Activated CD8-positive, alpha-beta memory T cell treated with anti-CD3 and anti-CD28 coated beads, Interleukin-2, amount 10 ng/mL, durations not matched to agents 7 days and 5 days (primary cell): ENCODE measurements at places on chromosomes 5 and 9. TPM values are rescaled to one million over a fixed set of nuclear protein-coding genes. Genes with fewer than 3 reads are reported as not detected.

UBE2D2 gene
- total RNA-seq, result 244 TPM

SPAAR gene
- not detected for total RNA-seq

DIRAS2 gene
- not detected for total RNA-seq

LIFR gene
- total RNA-seq, result not detected

SLC23A1 gene
- 2.5 TPM for total RNA-seq

DRD1 gene
- total RNA-seq, result not detected

OCLN gene
- 1.9 TPM for total RNA-seq

ANKRD20A1 gene
- not detected for total RNA-seq

- no peaks in the 10 kb centered on the region for H3K27me3 ChIP-seq
- H3K4me1 ChIP-seq, result peaks cover 4% of the 10 kb centered on the region
- DNase-seq, result peak; percentile 80
- no peak overlapping the region for H3K4me3 ChIP-seq
- H3K36me3 ChIP-seq, result peaks cover 10% of the 10 kb centered on the region
These were observed 18.7 kb upstream of the PTPDC1 start for GRCh38 chr9:94065535-94065961.

DNA sequence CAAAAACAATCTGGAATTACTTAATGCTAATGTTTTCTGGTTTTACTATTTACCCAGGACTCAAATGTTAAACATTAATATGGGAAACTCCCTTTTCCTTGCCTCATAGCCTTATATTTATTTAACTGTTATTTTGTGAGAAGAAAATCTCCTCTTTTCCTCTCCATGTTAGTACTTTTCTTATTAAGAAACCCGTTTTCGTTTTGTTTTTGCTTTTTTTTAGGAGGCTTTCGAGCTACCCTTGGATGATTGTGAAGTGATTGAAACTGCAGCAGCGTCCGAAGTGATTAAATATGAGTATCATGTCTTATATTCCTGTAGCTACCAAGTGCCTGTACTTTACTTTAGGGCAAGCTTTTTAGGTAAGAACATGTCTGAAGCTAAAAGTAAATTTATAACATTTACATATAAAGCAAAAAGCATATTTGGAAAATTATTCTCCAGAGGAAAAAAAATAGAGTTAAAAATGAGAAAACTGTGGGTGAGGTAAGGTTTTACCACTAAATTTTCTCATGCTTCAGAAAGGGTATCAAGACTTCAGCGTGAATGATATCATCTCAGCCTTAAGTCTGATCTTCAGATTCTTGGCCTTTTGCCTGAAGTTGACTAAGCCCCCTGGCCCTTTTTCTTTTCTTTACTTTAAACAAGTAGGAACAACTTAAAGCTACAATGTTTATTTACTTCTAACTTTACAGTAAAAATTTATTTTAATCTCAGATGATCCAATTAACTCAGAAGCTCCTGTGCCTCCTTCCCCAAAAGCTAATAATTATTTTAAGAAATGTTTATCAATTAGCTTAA lies 113.8 kb downstream of the RPS23 start:
- no peak overlapping the region for H3K27ac ChIP-seq
- H3K27me3 ChIP-seq, result no peaks in the 10 kb centered on the region
- peaks cover 2% of the 10 kb centered on the region for H3K4me1 ChIP-seq
- no peak overlapping the region for H3K4me3 ChIP-seq

DNA sequence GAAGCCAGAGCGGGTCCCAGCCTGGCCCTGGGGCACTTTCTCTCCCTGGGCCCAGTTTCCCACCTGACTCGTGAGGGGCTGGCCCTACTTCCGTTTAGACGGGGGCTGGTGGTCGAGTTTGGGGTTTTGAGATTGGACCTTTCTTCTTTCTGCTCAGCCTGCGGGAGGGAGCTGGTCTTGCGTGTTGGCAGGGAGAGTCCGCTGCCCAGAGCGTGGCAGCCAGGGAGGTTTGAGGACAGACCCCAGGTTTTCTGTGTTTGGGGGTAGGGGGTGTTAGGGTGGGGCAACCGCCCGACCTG lies 6.0 kb upstream of the PITX1 start:
- DNase-seq, result no peak
- no peak overlapping the region for H3K4me3 ChIP-seq
- no peaks in the 10 kb centered on the region for H3K36me3 ChIP-seq

DNA sequence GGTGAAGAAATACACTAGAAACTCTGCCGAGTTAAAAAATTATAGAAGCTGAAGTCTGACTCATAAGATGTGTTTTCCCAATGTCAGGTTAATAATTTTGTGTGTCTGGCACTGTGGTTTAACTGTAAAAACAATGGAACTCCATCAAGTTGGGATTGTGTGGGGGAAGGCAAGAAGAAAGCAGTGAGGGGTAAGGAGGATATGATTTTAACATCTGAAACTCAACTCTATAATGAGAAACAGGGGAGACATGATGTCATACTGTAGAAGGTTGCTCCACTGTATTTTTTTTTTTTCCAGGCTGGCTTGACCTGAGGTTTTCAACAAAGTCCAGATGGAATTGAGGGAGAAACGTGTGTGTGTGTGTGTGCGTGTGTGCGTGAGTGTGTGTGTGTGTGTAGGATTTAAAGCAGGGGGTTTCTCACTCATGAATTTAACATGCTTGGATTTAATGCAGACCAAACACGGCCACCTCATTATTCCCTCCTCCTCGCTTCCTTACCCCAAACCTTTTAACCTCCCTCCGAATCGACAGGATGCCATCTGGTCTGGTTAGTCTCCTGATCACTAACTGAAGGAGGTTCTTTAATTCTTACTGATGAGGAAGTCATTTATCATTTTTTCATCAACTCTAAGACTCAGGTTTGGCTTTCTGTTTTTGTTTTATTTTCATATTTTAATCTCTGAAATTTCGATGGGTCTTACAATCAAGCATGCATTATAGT lies 140.2 kb upstream of the LPAR1 start:
- DNase-seq, result no peak
- no peaks in the 10 kb centered on the region for H3K36me3 ChIP-seq
- no peak overlapping the region for H3K27ac ChIP-seq
- no peaks in the 10 kb centered on the region for H3K4me1 ChIP-seq
- no peaks in the 10 kb centered on the region for H3K27me3 ChIP-seq
- no peak overlapping the region for H3K4me3 ChIP-seq

DNA sequence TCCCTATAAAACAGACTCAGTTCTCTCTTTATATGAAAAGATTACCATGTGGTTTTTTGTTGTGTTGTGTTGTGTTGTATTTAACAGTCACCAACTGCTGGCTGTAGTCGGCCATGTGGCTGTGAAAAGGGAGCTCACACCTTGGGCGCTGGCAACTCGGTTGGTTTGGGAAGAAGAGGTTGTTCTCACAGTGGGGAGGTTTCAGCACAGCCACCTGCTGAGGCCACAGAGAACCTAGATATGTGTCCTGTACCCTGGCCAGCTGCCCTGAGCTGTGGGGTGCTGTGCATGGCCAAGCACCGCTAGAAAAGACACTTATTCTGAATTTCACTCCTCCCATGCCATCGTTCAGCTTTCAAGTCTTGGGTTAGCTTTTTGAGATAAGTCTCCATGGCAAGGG lies 58.8 kb downstream of the SYK start:
- no peaks in the 10 kb centered on the region for H3K36me3 ChIP-seq
- H3K27ac ChIP-seq, result no peak overlapping the region
- peak; percentile 30 for DNase-seq
- H3K27me3 ChIP-seq, result peaks cover 22% of the 10 kb centered on the region
- H3K4me3 ChIP-seq, result no peak overlapping the region

- no peak overlapping the region for H3K4me3 ChIP-seq
- peaks cover 20% of the 10 kb centered on the region for H3K36me3 ChIP-seq
- no peak for DNase-seq
- peaks cover 12% of the 10 kb centered on the region for H3K4me1 ChIP-seq
- H3K27ac ChIP-seq, result no peak overlapping the region
These were observed 96.5 kb upstream of the RPS23 start for GRCh38 chr5:82374637-82375036.

DNA sequence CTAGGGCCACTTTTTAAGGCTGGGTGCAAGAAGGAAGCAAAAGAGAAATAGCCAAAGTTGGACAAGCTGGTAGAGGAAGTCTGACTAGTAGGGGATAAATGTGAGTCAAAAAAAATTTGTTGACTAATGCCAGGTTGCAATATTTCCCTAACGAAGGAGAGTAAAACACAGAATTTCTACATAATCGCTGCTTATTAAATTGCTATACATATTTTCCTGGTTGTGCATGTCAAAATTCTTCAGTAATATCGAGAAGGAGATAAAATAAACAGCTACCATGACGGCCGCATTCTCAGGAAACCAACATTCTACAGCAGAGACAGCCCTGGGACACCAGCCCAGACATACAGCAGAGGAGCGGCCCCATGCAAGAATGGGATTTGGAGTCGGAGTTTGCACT lies 148.3 kb downstream of the ESM1 start:
- DNase-seq, result no peak
- H3K36me3 ChIP-seq, result peaks cover 1% of the 10 kb centered on the region
- no peak overlapping the region for H3K27ac ChIP-seq
- peaks cover 5% of the 10 kb centered on the region for H3K27me3 ChIP-seq

DNA sequence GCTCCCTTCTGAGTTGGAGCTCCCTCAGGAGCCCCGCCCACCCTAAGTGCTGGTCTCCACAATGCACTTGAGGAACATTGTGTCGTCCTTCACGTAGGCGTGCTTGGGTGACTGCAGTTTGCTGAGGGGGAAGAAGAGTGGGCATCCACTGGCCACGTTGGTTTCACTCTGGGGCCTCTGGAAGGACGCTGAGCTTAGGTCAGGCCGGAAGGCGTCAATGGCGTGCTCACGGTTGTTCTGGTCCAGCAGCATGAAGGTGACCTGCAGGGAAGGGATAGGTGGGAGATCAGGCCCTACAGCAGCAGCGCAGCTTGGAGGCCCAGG lies 21.7 kb downstream of the TRAF1 start:
- peaks cover 69% of the 10 kb centered on the region for H3K36me3 ChIP-seq
- peak overlapping the region; percentile 85 for H3K27ac ChIP-seq
- no peak for DNase-seq
- H3K4me1 ChIP-seq, result peaks cover 86% of the 10 kb centered on the region
- no peak overlapping the region for H3K4me3 ChIP-seq

GRCh38 chr9:108546215-108546614 lies 309.6 kb downstream of the ACTL7B start:
- H3K4me1 ChIP-seq, result no peaks in the 10 kb centered on the region
- H3K27ac ChIP-seq, result no peak overlapping the region
- no peaks in the 10 kb centered on the region for H3K27me3 ChIP-seq
- DNase-seq, result no peak

- peak overlapping the region; percentile 27 for H3K27ac ChIP-seq
- no peaks in the 10 kb centered on the region for H3K27me3 ChIP-seq
- no peak for DNase-seq
- H3K4me1 ChIP-seq, result peaks cover 46% of the 10 kb centered on the region
- H3K4me3 ChIP-seq, result no peak overlapping the region
These were observed 71.4 kb downstream of the MED27 start for GRCh38 chr9:132008184-132008803.

DNA sequence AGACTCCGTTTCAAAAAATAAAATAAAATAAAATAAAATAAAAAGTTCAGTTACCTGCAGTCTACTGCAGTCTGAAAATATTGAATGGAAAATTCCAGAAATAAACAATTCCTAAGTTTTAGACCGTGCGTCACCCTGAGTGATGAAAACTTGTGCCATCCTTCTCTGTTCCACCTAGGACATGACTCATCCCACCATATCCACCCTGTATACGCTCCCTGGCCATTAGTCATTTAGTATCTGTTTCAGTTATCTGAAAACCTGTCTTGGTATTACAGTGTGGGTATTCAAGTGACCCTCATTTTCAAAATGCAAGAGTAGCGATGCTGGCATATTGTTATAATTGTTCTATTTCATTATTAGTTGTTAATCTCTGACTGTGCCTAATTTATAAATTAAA lies 51.8 kb upstream of the TEX48 start:
- peaks cover 50% of the 10 kb centered on the region for H3K4me1 ChIP-seq
- no peak overlapping the region for H3K27ac ChIP-seq
- H3K36me3 ChIP-seq, result peaks cover 31% of the 10 kb centered on the region
- no peaks in the 10 kb centered on the region for H3K27me3 ChIP-seq

GRCh38 chr9:124776618-124776953 lies 347 bp upstream of the OLFML2A start:
- H3K27ac ChIP-seq, result no peak overlapping the region
- H3K36me3 ChIP-seq, result no peaks in the 10 kb centered on the region
- DNase-seq, result no peak
- H3K4me1 ChIP-seq, result peaks cover 34% of the 10 kb centered on the region

DNA sequence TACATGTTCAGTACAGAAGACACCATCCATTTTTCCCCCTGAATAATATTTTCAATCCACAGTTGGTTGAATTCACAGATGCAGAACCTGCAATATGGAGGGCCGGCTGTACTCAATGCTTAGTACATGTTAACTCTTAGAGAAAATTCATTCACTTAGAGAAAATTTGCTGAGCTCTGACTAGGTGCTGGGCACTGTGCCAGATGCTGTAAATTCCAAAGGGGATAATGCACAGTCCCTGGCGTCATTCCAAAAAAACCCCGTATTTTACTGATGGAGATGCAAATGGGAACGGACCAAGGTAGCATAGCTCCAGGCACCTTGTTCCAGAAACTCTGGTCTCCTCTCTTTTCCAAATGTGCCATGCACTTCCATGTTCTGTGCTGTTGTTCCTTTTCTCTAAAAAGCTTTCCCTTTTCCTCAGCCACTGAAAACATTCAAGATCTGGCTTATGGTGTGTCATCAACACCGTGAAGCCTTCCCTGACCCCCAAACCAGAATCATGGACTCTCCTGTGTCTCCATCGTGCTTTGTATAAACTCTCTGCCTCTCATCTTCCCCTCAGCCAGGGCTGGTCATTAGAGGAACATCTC lies 55.7 kb upstream of the COL15A1 start:
- no peaks in the 10 kb centered on the region for H3K4me1 ChIP-seq
- no peak overlapping the region for H3K4me3 ChIP-seq
- H3K27me3 ChIP-seq, result peaks cover 41% of the 10 kb centered on the region
- no peak for DNase-seq
- no peaks in the 10 kb centered on the region for H3K36me3 ChIP-seq

DNA sequence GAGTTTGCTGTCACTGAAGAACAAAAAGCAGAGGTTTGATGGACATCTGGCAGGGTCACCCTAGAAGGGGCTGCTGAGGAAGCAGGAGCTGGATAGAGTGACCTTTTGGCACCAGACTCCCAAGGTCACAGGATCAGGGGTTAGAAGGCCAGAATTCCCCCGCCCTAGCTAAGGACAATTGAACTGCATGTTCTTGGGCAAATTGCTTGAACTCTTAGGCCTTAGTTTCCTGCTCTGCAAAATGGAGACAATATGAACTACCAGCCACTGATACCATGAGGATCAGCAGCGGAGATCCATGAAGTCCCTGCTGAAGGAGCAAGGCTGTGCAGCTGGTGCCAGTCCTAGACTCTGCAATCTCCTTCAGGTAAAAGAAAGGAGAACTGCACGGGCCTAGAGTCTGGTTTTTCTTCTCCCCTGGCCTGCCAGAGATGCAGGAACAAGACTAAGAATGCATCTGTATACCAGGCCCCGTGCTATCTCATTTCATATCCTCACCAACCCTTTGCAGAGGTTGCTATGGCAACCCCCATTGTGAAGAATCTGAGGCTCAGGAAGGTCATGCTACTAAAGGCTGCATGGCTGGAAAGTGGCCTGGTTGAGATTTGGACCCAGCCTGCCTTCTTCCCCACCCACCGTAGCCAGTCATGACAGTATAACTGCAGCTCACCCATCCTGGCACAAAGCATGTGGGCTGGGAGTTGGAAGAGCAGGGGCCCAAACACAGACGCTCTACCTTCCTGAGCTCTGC lies 33.7 kb downstream of the CAMK2A start:
- no peak overlapping the region for H3K4me3 ChIP-seq
- H3K27me3 ChIP-seq, result no peaks in the 10 kb centered on the region
- H3K27ac ChIP-seq, result no peak overlapping the region
- H3K36me3 ChIP-seq, result no peaks in the 10 kb centered on the region
- DNase-seq, result no peak

- H3K27me3 ChIP-seq, result no peaks in the 10 kb centered on the region
- H3K36me3 ChIP-seq, result no peaks in the 10 kb centered on the region
- H3K27ac ChIP-seq, result no peak overlapping the region
- no peaks in the 10 kb centered on the region for H3K4me1 ChIP-seq
These were observed 309.3 kb downstream of the BNC2 start for GRCh38 chr9:16561121-16561520.
